A549 treated with RU486 at 1 μM for 4 hours (cell line): ENCODE measurements at places on chromosomes 2 and 18. TPM values are rescaled to one million over a fixed set of nuclear protein-coding genes. Genes with fewer than 3 reads are reported as not detected.

RBM44 gene
- total RNA-seq: 0.14 to 0.33 TPM (median 0.18 TPM) in 5 replicates

DGKD gene
- 72.5 to 104 TPM (median 88.6 TPM) in 5 replicates for total RNA-seq

CRYGC gene
- total RNA-seq: not detected in 5 replicates

LIMS2 gene
- 4.1 to 7.8 TPM (median 5.2 TPM) in 5 replicates for total RNA-seq

HEATR5B gene
- 4.6 to 7.0 TPM (median 6.7 TPM) in 5 replicates for total RNA-seq

LRP1B gene
- 0.01 TPM in 1 of 5 replicates, not detected in the others for total RNA-seq

TMEM178A gene
- total RNA-seq: 0.10 to 0.20 TPM (median 0.15 TPM) in 3 of 5 replicates, not detected in the others

FSHR gene
- total RNA-seq: 0.07 TPM in 1 of 5 replicates, not detected in the others

GIGYF2 gene
- total RNA-seq: 20.0 to 31.2 TPM (median 27.2 TPM) in 5 replicates

IL18RAP gene
- total RNA-seq: 0.05 TPM in 1 of 5 replicates, not detected in the others

PKP4 gene
- 23.2 to 29.4 TPM (median 26.4 TPM) in 5 replicates for total RNA-seq

CCNYL1 gene
- total RNA-seq: 14.9 to 26.9 TPM (median 23.8 TPM) in 5 replicates

FAM124B gene
- 0.06 TPM in 1 of 5 replicates, not detected in the others for total RNA-seq

NCKAP5 gene
- total RNA-seq: 0.90 to 2.4 TPM (median 0.96 TPM) in 5 replicates

TSPYL6 gene
- total RNA-seq: not detected in 5 replicates

SERPINB10 gene
- total RNA-seq: not detected in 5 replicates

ZNF385B gene
- not detected in 5 replicates for total RNA-seq

AOX1 gene
- total RNA-seq: 2.8 to 3.8 TPM (median 3.6 TPM) in 5 replicates

TAF4B gene
- total RNA-seq: 3.4 to 5.7 TPM (median 5.6 TPM) in 5 replicates

MALL gene
- total RNA-seq: 133 to 157 TPM (median 142 TPM) in 5 replicates
